ENCODE measurements at places on chromosomes 3 and 15.

DNA sequence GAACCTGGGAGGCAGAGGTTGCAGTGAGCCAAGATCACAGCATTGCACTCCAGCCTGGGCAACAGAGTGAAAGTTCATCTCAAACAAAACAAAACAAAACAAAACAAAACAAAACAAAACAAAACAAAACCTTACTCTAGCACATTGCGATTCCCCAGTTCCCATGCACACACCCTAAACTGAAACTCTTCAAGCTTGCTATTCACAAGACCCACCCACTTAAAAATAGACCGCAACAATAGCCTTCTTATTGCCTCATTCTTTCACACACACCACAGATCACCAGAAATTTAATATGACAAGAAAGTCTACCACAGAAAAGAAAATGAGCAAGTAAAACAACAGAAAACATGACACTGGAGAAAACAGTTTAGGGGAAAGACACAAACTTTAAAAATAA, 598.4 kb downstream of the FHIT start:
- no peak for DNase-seq

GRCh38 chr3:76866729-76867408, 173.0 kb upstream of the ROBO2 start:
- DNase-seq: no peak

DNA sequence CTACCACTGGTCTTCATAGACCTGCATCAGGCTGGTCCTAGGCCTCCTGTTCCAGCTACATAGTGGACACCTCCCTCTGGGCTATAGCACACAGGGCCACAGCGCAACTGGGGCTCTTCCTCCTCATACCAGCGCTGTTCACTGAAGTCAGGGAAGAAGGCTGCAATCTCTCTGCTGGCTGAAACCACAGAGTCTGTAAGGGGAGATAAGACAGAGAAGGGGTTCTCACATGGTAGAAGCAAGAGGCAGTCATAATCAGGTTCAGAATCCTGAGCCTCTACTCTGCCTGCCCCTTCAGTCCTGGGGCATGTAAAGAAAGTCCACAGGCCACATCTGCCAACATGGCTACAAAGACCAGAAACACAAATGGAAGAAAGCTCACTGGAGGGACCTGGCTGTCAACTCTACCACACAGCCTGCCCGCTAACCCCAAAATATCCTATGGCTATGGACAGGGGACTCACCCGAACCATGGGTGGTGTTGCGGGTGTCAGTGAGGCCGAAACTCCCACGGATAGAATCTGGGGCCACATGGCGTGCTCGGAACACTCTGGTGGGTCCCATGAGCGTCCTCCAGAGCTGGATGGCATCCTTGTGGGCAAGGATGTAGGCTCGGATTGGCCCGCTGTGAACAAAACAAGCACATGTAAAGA, 38.7 kb downstream of the SPINK8 start:
- no peak for DNase-seq

- DNase-seq: no peak
These were observed 709.6 kb upstream of the CFAP20DC start for GRCh38 chr3:59759298-59760031.

GRCh38 chr3:73187328-73187727, 125.9 kb downstream of the EBLN2 start:
- no peak for DNase-seq

DNA sequence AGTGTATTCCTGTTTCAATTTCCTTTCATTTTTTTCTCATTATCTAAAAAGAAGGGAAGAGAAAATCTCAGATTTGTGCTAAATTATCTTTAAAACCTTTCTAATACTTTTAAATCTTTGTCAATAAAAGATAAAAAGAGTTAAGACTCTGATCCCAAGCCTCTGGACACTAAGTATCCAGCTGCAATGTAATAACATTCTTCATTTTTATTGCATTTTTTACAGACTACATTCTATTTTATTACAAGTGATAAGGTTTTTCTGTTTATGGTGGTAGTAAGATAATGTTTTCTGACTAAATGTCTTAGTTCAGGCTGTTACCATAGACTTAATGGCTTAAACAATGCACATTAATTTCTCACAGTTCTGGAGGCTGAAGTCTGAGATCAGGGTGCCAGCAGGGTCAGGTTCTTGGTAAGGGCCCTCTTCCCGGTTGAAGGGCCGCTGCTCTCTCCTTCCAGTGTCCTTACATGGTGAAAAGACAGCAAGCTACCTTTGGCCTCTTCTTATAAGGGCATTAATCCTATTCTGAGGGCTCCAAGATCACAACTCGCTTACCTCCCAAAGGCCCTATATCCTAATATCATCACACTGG, 19.7 kb downstream of the KCNAB1 start:
- no peak for DNase-seq

DNA sequence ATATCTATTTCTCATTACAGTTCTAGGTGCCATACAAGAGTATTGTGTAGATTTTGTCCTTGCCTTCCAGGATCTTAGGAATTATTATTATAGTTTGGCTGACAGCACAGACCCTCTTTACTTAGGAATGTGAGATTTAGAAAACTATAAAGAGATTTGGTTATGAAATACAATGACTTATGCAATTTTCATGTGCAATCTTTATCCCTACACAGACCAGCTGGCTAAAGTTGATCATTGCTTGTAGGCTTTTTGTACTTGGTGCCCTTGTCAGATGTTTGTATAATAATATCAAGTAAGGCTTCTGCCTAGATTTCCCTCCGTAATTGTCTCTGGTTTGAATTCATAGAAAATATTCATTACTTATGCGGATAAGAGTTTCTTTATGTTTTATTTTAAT, 174.5 kb upstream of the GAP43 start:
- DNase-seq: no peak

DNA sequence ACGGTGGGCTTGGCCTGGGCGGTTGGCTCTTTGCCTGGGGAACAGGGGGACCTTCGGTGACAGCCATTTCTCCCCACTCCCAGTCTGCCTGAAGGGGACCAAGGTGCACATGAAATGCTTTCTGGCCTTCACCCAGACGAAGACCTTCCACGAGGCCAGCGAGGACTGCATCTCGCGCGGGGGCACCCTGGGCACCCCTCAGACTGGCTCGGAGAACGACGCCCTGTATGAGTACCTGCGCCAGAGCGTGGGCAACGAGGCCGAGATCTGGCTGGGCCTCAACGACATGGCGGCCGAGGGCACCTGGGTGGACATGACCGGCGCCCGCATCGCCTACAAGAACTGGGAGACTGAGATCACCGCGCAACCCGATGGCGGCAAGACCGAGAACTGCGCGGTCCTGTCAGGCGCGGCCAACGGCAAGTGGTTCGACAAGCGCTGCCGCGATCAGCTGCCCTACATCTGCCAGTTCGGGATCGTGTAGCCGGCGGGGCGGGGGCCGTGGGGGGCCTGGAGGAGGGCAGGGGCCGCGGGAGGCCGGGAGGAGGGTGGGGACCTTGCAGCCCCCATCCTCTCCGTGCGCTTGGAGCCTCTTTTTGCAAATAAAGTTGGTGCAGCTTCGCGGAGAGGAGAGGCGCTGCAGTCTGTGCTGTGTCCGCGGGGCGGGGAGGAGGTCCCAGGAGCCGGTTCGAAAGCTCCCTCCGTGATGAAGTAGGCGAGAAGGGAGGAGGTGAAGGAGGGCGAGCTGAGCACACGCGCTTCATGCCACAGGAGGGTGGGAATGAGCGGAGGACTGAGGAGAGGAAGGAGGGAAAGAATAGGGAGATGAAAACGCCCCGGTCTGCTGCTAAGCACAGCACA, 9.6 kb downstream of the CLEC3B start:
- no peak for DNase-seq
